Activated CD4-positive, alpha-beta memory T cell treated with anti-CD3 and anti-CD28 coated beads, Interleukin-2, amount 10 ng/mL, durations not matched to agents 7 days and 5 days (primary cell): ENCODE measurements at places on chromosomes 6 and 20. TPM values are rescaled to one million over a fixed set of nuclear protein-coding genes. Genes with fewer than 3 reads are reported as not detected.

DNA sequence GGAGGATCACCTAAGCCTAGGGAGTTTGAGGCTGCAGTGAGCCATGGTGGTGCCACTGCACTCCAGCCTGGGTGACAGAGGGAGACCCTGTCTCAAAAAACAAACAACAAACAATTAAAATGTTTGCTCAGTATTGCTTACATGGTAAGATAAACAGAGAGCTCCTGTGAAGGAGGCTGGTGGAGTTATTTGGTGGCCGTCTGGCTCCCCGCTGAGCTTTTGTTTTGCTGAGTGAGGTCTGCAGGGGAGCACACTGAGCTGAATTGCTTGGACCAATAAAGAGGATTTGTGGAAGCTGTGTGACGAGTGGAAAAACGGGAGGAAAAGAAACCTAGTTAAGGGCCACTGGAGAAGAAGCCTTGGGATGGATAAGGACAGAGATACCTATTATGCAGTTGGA is 41.1 kb upstream of the BMP6 start:
- no peak for DNase-seq
- H3K4me1 ChIP-seq, result no peaks in the 10 kb centered on the region
- H3K36me3 ChIP-seq, result no peaks in the 10 kb centered on the region
- H3K27ac ChIP-seq, result no peak overlapping the region
- H3K27me3 ChIP-seq, result peaks cover 22% of the 10 kb centered on the region

- H3K4me1 ChIP-seq, result no peaks in the 10 kb centered on the region
- no peak overlapping the region for H3K27ac ChIP-seq
- DNase-seq, result no peak
- no peak overlapping the region for H3K4me3 ChIP-seq
- no peaks in the 10 kb centered on the region for H3K27me3 ChIP-seq
- H3K36me3 ChIP-seq, result no peaks in the 10 kb centered on the region
Observed at GRCh38 chr6:102390541-102390940, 997.0 kb downstream of the GRIK2 start.

GRCh38 chr6:56843476-56844349 is 111.2 kb upstream of the BEND6 start:
- peaks cover 60% of the 10 kb centered on the region for H3K27me3 ChIP-seq
- DNase-seq, result peak; percentile 61
- H3K27ac ChIP-seq, result no peak overlapping the region
- H3K36me3 ChIP-seq, result no peaks in the 10 kb centered on the region

- peaks cover 11% of the 10 kb centered on the region for H3K4me1 ChIP-seq
- no peak for DNase-seq
- no peak overlapping the region for H3K4me3 ChIP-seq
- peaks cover 35% of the 10 kb centered on the region for H3K27me3 ChIP-seq
- no peak overlapping the region for H3K27ac ChIP-seq
- no peaks in the 10 kb centered on the region for H3K36me3 ChIP-seq
Observed at GRCh38 chr20:63027922-63028389, 21.2 kb upstream of the BHLHE23 start.

GRCh38 chr6:112780498-112781096 is 433.5 kb downstream of the RFPL4B start:
- H3K36me3 ChIP-seq, result no peaks in the 10 kb centered on the region
- H3K27ac ChIP-seq, result no peak overlapping the region
- no peak overlapping the region for H3K4me3 ChIP-seq
- DNase-seq, result peak; percentile 25
- H3K27me3 ChIP-seq, result no peaks in the 10 kb centered on the region
- no peaks in the 10 kb centered on the region for H3K4me1 ChIP-seq

DNA sequence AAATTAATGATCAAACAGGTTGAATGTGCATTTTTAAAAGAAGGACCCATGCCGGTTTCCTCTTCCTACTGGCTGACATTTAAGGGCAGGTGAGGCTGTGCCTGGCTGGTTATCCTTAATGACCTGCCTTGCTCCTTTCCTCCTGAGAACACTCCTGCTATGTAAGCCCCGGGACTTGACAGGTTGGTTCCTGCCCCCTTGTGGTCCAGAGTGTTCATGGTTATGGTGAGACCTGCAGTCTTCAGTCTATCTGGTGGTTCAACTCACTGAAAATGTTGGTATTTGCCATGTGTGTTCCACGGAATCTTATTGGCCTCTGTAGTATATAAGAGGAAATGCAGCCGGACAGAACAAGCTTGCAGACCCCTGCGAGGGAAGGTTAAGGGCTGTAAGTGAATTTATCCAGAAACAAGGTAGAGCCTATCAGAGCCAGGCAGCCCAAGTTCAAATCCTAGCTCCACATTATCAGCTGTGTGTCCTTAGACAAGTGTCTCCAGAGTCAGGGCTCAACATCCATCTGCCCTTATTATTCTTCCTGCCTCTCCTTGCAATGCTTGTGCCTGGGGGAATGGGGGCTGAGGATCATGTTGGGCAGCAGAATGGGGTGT is 5.2 kb upstream of the BPIFA3 start:
- no peaks in the 10 kb centered on the region for H3K36me3 ChIP-seq
- DNase-seq, result peak; percentile 23
- peaks cover 27% of the 10 kb centered on the region for H3K27me3 ChIP-seq
- H3K27ac ChIP-seq, result no peak overlapping the region

DNA sequence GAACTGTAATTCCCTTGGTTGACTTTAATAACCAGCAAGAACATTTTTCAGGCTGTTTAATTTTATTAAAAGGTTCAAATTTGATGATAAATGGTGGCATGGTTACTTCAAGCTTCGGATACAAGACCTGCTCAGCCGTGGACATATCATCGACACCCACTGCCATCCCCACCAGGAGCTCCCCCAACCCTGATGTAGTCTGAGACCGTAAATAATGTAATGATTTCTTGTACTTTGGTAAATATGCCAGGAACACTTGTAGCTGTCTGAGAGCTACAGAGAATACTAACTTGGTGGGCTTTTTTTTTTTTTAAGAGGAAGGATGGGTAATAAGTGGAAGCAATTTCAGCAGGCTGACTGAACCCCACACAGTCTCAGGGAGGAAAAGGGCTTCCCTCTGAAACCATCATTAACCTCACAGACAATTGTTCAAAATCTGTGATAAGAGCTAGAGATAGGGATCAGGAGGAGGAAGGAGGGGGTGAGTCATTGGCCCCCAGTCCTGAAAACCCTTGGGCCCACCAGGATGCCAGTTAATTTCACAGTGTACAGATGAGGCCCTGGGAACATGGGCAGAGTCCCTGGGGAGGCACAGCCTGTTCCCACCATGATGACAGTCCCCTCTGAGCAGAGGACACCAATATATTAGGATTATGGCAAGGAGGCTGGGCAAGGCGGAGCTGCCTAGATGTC is 56.0 kb downstream of the APCDD1L start:
- no peak overlapping the region for H3K27ac ChIP-seq
- DNase-seq, result no peak
- no peak overlapping the region for H3K4me3 ChIP-seq
- H3K27me3 ChIP-seq, result peaks cover 2% of the 10 kb centered on the region

- no peak overlapping the region for H3K4me3 ChIP-seq
- no peak for DNase-seq
- no peaks in the 10 kb centered on the region for H3K36me3 ChIP-seq
Observed at GRCh38 chr6:160959726-160960435, 31.7 kb upstream of the MAP3K4 start.

- no peaks in the 10 kb centered on the region for H3K36me3 ChIP-seq
- peaks cover 8% of the 10 kb centered on the region for H3K27me3 ChIP-seq
- peaks cover 9% of the 10 kb centered on the region for H3K4me1 ChIP-seq
- no peak overlapping the region for H3K27ac ChIP-seq
- no peak for DNase-seq
- no peak overlapping the region for H3K4me3 ChIP-seq
Observed at GRCh38 chr20:59584278-59584925, 19.9 kb upstream of the PHACTR3 start.

DNA sequence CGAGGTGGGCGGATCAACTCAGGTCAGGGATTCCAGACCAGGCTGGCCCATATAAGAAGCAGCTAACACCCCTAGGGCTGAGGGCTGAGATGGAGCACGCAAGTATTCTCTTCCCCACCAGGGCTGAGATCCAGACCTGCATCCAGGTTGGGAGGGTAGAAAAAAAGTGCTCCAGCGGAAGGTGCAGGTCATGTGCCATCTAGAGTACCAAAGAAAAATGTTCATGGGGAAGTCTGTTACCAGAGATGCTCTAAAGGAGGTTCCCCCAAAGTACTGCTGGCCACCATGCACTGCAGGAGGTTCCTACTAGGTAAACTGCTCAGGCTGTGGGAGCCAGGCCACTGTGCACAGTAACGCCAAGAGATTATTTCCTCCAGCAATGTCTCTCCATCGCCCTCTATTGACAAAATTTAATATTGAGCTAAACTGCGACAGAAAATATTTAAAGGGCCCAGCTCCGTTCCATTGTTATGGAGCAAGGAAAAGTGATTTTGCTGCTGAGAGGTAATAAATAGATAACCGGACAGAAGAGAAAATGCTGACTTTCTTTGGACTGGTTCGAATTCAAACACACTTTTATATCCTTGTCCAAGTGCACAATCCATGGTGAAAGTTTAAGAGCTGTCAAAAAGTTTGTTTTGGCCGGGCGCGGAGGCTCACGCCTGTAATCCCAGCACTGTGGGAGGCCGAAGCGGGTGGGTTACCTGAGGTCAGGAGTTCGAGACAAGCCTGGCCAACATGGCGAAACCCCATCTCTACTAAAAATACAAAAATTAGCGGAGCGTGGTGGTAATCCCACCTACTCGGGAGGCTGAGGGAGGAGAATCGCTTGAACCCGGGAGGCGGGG is 159.9 kb downstream of the OR2B2 start:
- peaks cover 35% of the 10 kb centered on the region for H3K4me1 ChIP-seq
- H3K27ac ChIP-seq, result peak overlapping the region; percentile 100
- peaks cover 10% of the 10 kb centered on the region for H3K27me3 ChIP-seq
- H3K4me3 ChIP-seq, result peak overlapping the region; percentile 99

DNA sequence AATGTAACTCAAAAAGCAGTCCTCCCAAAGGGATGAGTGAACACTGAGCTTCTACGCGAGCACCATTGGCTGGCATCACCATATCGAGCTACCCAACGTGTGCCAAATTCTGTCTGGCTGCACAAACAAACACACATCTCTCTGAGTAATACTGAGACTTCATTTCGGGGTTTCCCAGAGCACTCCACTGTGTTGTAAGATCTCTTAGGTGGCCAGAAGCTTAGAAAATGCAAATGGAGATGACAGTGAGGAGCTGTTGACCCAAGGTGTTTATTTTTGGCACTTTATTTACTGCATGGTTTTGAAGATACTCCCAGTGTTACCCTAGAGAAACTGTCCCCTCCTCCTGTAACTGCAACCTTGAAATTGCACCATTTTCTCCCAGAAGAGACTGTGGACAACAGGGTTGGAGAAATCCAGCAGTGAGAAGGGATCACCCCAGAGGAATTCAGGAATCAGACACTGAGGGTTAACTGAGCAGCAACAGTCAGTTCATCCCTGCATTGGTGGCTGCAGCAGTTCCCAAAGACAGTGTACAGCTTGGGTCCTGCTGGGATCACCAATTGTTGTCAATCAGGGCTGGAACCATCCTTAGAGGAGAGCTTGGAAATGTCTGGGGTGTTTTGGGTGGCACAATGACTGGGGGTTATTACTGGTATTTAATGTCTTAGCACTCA is 1.0 kb upstream of the RIPOR2 start:
- no peaks in the 10 kb centered on the region for H3K27me3 ChIP-seq
- peak; percentile 73 for DNase-seq
- H3K36me3 ChIP-seq, result peaks cover 66% of the 10 kb centered on the region
- peaks cover 63% of the 10 kb centered on the region for H3K4me1 ChIP-seq

GRCh38 chr6:125809570-125810170 is 18.9 kb downstream of the NCOA7 start:
- H3K4me3 ChIP-seq, result no peak overlapping the region
- DNase-seq, result no peak
- peaks cover 48% of the 10 kb centered on the region for H3K4me1 ChIP-seq

GRCh38 chr6:131687022-131687421 is 14.2 kb downstream of the OR2A4 start:
- DNase-seq, result no peak
- no peaks in the 10 kb centered on the region for H3K36me3 ChIP-seq
- no peak overlapping the region for H3K4me3 ChIP-seq
- peaks cover 12% of the 10 kb centered on the region for H3K27me3 ChIP-seq

- H3K27ac ChIP-seq, result peak overlapping the region; percentile 94
- DNase-seq, result no peak
- peaks cover 34% of the 10 kb centered on the region for H3K36me3 ChIP-seq
- peak overlapping the region; percentile 92 for H3K4me3 ChIP-seq
- no peaks in the 10 kb centered on the region for H3K27me3 ChIP-seq
- peaks cover 43% of the 10 kb centered on the region for H3K4me1 ChIP-seq
Observed at GRCh38 chr20:37179683-37180524, 556 bp upstream of the MROH8 start.

- H3K27ac ChIP-seq, result no peak overlapping the region
- peak; percentile 87 for DNase-seq
- no peaks in the 10 kb centered on the region for H3K27me3 ChIP-seq
- no peaks in the 10 kb centered on the region for H3K36me3 ChIP-seq
Observed at GRCh38 chr6:36765594-36766398, 68.2 kb downstream of the RAB44 start.

DNA sequence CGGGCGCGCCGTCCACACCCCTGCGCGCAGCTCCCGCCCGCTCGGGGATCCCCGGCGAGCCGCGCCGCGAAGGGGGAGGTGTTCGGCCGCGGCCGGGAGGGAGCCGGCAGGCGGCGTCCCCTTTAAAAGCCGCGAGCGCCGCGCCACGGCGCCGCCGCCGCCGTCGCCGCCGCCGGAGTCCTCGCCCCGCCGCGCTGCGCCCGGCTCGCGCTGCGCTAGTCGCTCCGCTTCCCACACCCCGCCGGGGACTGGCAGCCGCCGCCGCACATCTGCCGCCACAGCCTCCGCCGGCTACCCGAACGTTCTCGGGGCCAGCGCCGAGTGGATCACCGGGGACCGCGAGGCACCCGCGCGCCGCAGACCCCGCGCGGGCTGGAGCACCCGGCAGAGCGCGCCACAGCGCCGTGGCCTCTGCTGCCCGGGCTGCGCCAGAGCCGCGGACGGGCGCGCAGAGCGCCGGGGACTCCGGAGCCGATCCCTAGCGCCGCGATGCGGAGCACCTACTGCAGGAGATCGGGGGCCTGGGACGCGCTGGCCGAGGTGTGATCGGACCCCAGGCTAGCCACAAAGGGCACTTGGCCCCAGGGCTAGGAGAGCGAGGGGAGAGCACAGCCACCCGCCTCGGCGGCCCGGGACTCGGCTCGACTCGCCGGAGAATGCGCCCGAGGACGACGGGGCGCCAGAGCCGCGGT is at the start of gene BMP2:
TSS of gene BMP2 (plus strand) at position 151 of the 692 bp plus-strand sequence. CDS start 2,441 bp downstream, outside the sequence.
- no peak within 1 kb of the TSS for H3K4me3 ChIP-seq
- H3K27ac ChIP-seq, result no peak within 1 kb of the TSS
- peaks cover 30% of the 10 kb centered on the region for H3K27me3 ChIP-seq

- H3K27ac ChIP-seq, result no peak overlapping the region
- no peaks in the 10 kb centered on the region for H3K36me3 ChIP-seq
- H3K4me3 ChIP-seq, result no peak overlapping the region
- DNase-seq, result no peak
- no peaks in the 10 kb centered on the region for H3K4me1 ChIP-seq
- H3K27me3 ChIP-seq, result peaks cover 5% of the 10 kb centered on the region
Observed at GRCh38 chr6:40620574-40621240, 33.5 kb upstream of the LRFN2 start.

- H3K4me1 ChIP-seq, result peaks cover 13% of the 10 kb centered on the region
- DNase-seq, result no peak
- H3K27ac ChIP-seq, result no peak overlapping the region
- H3K36me3 ChIP-seq, result peaks cover 21% of the 10 kb centered on the region
Observed at GRCh38 chr20:48829940-48830339, 2.1 kb upstream of the PREX1 start.

Gene DDX43
- total RNA-seq, result 0.80 TPM

Gene PI3
- total RNA-seq, result not detected

Gene HCK
- 0.35 TPM for total RNA-seq

Gene CLPSL1
- not detected for total RNA-seq

Gene IMPG1
- total RNA-seq, result not detected

Gene TRIM40
- total RNA-seq, result not detected

Gene ZFP57
- total RNA-seq, result not detected

Gene CCM2L
- total RNA-seq, result not detected

Gene WFDC2
- not detected for total RNA-seq
